Hematopoietic multipotent progenitor cell (in vitro differentiated cells): ENCODE measurements at places on chromosomes 6 and 20. TPM values are rescaled to one million over a fixed set of nuclear protein-coding genes. Genes with fewer than 3 reads are reported as not detected.

- no peak for DNase-seq
Measured at GRCh38 chr6:134816780-134817179, 133.1 kb downstream of the ALDH8A1 start.

DNA sequence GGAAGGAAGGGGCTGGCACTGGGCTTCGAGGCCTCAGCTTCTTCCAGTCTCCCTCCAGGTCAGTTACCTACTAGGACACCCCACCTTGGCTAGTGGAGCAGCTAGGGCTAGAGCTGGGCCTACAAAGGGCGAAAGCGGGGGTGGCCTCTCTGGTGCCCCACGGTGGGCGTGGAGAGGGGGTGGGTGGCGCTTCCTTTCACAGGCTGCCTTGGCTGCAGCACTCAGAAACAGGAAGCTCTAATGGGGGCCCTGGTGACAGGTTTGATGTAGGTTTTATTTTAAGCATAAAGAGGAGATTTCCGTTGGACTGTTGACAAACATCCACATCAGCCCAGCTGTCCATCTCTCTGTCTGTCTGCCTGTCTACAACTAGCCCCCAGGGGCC lies 13.4 kb downstream of the FAM110A start:
- peak; percentile 61 for DNase-seq

DNA sequence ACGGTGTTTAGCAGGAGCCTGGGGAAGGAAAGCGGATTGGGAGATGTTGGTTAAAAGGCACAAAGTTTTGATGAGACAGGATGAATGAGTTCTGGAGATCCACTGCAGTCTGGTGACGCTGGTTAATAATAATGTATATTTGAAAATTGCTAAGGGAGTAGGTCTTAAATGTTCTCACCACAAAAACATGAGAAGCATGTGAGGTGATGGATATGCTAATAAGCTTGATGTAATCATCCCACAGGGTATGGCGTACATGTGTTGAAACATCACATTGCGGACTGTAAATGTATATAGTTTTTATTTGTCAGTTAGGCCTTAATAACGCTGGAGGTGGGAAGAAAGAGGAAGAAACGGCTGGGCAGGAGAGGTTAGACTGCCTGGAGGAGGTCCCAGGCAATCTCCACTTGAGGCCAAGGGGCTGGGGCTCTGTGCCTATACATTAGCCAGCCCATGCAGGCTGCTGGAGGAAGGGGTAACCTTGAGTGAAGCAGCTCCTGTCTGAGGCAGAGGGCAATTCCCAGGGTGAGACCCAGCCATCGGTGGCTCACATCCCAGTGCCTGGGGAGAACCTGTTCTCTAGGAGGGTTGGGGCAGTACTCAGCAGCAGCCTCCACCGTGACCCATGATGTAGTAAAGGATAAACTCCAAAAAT lies 188.2 kb upstream of the QKI start:
- DNase-seq, result no peak

DNA sequence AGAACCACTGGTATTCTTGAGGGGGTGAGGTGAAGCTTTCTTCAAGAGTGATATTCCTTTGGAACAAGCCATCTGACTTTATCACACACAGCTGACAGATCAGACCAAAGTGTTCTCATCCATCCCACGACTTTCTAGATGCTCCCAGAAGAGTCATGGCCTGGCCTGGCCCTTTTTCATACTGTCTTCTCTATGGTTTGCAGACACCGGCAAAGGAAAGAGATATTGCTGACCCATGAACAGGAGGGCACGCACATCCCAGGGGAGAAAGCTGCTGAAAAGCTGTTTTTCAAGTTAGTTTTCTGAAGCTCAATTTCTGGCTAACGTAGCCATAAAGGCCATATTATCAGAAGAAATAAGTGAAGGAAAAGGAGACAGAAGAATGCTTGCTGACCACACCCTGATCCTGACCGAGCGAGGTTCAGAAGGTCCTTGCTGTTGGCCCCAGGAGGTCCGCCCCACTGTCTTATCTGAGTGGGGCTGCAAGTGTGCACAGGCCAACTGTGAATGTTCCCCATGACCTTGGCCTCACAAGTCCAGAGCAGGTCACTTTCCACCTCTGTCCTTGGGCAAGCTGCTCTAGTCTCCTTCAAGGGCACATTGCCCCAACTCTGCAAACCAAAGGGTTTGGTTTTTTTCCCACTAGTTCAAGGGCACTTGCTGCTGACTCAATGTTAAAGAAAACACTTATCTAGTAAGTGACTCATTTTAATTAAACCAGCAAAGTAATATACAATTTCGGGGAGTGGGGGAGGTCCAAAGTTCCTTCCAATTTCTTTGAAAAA lies 2.0 kb downstream of the ACSS1 start:
- no peak for DNase-seq

DNA sequence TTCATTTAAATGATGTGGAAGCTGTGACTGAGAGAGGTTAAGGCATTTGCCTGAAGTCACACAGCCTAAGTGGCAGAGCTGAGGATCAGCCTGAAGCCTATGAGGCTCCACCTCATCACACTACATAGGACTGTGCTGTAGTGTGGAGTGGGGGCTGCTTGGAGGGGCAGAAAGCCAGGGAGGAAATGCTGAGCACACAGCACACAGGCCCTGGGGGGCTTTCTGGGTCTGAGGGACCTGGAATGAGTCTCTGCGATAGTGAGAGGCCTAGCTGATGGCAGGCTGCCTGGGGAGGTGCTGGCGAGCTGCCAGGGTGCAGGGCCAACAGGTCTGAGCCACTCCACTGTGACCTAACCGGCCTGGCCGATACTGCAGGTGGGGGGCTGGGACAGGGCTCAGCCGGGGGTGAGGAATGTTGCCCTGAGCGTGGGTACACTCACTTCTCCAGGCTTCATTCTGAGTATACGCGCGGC lies 2.2 kb upstream of the ARHGAP40 start:
- no peak for DNase-seq

GRCh38 chr6:50963952-50964351 lies 145.3 kb downstream of the TFAP2B start:
- no peak for DNase-seq

DNA sequence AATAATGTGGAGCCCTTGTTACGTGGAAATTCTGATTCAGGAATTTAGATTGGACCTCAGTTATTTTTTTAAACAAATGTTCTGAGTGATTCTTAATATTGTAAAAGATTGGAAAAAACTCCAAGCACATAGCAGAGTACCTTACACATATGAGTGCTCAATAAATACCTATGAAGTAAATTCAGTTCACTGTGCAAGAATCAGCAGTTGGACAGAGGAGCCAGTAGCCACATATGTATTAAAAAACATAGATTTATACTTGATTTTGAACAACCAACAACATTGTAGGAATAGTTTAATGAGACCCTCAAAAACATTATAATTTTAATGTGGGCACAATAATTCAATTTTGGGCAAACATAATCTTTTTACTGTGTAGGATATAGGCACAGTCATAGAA lies 109.3 kb upstream of the B3GAT2 start:
- no peak for DNase-seq

DNA sequence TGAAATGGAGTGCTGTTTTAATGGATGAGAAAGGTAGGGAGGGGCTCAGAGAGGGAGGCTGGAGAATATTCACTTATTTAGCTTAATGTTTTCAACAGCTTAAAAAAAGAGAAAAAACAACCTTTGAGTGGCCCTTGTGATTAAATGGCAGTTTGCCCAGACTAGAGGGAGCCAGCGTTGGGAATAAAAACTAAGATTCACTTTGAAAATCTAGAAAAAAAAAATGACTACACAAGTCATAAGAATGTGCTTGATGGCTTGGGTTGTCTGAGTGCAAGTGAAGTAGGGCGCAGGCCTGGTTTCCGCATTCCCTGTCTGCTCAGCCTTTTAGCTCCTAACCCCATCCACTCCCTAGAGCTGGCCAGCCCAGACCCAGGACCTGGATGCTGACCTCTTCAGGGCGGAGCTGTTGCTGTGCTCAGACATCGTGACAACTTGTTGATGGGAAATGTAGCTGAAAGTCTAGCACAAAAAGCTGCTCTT lies 28.9 kb downstream of the UTRN start:
- DNase-seq, result no peak

- DNase-seq, result no peak
Measured at GRCh38 chr20:8357703-8358102, 225.6 kb downstream of the PLCB1 start.

DNA sequence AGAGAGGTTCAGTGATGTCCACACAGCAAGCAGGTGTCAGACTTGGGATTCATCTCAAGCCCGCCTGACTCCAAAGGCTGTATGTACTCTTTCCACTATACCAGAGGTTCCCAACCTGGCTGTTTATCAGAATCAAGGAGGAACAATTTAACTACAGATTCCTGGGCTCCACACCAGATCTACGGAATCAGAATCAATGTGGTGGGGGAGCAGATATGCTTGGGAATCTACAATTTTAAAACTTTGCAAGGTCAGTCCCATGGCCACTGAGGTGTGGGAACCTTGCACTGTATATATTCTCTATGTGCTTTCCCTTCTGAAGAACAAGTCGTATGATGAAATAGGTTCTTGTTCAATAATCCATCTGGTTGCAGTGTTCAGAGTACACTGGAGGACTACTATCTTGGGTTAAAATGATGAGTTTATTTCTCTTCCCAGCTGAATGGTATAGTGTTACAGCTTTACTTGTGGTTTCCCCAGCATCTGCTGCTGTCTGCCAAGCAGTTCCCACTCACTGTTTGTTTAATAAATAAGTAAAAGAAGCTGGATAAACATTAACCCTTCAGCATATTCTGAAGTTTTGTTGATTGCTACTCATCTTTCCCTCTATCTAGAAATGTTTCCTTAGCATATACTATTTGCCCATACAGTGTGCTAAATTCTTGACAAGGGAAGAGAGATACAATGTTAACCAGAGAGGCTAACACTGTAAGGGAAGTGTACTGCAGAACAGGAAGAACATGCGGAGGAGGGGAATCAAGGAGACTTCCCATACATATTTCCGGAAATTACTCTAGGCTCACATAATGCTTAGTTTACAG lies 9.9 kb downstream of the TTI1 start:
- peak; percentile 23 for DNase-seq

DNA sequence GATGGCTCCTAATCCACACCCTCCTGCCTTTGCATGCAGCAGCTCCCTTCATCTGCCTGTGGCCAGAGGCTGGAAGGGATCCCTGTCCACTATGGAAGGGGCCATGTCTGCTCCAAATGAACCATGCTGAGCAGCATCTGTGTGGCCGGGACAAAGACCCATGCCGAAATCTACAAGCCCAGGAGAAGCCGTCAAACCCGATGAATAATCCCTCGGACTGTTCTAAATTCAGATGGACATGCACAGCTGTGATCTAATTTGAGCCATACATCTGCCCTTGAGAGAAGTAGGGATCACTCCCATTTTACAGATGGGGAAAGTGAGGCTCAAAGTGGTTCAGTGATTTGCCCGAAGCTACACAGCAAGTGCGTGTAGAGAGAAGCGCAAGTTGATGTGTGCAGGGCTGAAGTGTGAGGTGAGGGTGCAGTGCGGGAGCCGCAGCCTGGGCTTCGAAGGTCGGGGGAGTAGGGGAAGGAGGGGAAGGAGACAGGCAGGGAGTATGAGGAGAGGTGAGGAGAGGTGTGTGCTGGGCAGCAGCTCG lies 22.6 kb upstream of the CDH22 start:
- DNase-seq, result no peak

- DNase-seq, result no peak
Measured at GRCh38 chr6:74969591-74970267, 236.1 kb downstream of the COL12A1 start.

DNA sequence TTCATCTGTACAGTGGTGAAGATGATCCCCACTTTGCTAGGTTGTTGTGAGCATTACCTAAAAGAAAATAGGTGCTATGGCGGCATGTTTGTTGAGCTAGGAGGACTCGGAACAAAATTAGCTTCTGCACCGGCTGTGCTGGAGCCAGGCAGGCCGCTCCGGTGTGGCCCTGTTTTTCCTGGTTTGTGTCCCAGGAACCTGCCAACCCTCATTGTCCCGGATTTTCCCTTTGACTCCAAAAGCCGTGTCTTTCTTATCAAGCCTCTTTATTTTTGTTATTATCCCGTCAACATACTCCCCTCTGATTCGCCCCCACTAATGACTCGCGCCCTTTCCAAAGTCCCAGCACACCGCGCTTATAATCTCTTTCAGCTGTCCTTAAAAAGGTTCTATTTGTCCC lies 117.0 kb downstream of the MYLK4 start:
- DNase-seq, result no peak

DNA sequence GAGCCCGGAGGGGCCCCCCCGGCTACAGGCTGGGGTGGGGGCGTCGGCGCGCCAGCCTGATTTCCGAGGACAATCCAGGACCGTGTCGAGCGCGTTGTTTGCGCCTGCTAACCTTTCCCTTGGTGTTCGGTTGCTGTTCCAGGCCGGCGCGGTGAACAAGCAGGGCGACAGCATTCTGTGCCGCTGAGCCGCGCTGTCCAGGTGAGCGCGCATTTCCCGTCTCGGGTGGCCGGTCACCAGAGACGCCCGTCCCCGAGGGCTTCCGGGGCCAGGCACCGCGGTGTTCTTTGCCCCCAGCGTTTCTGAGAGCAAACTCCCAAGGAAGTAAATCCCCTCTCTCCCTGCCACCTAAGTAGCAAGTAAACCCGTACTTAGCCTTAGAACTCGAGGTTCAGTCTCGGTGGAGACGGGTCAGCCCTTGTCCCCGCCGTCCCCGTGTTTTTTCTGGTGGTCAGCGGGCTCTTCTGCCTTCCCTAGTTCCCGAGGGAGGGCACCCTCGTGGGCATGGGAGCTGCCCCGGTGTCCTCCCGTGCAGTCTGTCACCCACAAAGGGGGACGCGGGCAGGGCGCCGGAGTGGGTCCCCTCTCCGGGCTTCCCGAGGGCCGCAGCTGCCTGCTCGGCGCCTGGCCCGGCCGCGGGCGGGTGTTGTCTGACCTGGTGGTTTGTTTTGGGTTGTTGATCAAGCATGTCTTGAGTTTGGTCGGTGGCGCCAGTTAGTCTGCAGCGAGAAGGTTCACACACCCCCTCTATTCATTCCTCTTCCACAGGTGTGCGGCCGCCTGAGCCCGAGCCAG lies 1.5 kb downstream of the ID4 start:
- DNase-seq, result peak; percentile 22

DNA sequence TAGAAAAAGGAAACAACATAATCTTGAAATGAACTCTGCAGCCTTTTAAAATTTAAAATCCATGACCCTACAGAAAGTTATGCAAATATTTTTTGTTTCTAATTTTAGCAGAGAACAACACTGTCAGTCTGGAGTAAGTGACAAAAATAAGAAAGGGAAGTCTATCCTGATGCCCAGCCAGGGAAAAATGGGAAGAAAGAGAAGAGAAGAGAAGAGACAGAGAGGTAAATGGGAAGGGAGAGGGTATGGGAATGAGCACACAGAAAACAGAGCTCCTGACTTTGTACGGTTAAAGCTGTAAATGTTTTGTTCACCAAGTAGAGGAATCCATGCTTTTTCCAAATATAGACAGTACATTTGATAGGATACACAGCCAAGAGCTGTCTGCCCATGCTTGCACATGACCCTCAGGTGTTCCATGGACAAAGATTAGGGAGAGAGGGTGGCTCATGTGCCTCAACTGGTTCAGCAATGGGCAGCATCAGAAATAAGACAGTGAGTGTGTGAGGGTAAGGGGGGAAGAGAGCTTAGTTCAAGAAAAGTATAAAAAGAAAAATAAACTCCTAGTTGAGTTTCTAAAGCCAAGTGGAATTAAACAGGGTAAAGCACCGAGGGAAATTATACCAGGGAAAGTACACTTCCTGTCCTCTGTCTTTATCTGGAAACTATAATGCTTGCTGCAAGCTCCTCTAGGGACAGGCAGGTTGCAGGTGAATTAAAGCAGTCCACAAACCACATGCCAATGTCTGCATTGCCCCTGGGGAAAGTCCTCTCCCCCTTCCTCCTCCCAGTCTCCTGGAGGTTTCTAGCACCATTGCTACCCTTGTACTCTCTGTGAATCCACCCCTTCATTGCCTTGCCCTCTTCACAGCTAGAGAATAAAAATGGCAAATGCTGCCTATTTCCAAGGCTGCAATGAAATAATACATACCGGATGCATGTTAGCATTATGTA lies 30.0 kb downstream of the MAP3K5 start:
- DNase-seq, result no peak

TRIM40 gene
- total RNA-seq, result under 0.01 TPM

POLR1H gene
- total RNA-seq, result 88.1 TPM

HTR1E gene
- not detected for total RNA-seq

KIAA1586 gene
- 5.4 TPM for total RNA-seq
